Endothelial cell (in vitro differentiated cells): ENCODE measurements at places on chromosomes 7 and 10. TPM values are rescaled to one million over a fixed set of nuclear protein-coding genes. Genes with fewer than 3 reads are reported as not detected.

The HIPK2 gene
- total RNA-seq: 47.2 TPM

The IFIT1B gene
- total RNA-seq: not detected

The PLXDC2 gene
- 73.1 TPM for total RNA-seq

The GPR85 gene
- 3.0 TPM for total RNA-seq

The MINDY4 gene
- total RNA-seq: 4.7 TPM

The NRF1 gene
- 18.1 TPM for total RNA-seq

The TMEM254 gene
- 16.6 TPM for total RNA-seq

DNA sequence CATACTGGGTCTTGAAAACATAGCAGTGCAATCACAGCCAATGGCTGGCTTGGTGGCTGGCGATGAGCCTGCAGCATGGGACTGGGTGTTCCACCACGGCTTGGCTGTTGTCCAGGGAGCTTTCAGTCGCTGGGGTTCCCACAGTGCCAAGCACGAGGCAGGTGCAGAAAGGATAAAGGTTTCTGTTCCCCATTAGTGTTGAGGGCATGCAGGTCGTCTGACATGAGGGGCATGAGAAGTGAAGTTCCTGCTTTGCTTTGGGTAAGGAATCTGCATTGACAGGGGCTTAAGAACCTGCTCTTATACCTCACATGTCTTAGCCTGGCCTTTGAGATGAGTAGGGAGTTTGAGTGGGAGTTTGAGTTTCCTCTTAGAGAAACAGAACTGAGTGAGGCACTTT is 9.0 kb upstream of the CFTR start:
- DNase-seq: no peak

GRCh38 chr7:38565289-38565688 is 65.9 kb downstream of the AMPH start:
- DNase-seq: no peak

- DNase-seq: no peak
Observed at GRCh38 chr10:84243759-84244158, 1.1 kb upstream of the RGR start.

GRCh38 chr7:27364344-27364758 is 121.7 kb downstream of the EVX1 start:
- DNase-seq: no peak

DNA sequence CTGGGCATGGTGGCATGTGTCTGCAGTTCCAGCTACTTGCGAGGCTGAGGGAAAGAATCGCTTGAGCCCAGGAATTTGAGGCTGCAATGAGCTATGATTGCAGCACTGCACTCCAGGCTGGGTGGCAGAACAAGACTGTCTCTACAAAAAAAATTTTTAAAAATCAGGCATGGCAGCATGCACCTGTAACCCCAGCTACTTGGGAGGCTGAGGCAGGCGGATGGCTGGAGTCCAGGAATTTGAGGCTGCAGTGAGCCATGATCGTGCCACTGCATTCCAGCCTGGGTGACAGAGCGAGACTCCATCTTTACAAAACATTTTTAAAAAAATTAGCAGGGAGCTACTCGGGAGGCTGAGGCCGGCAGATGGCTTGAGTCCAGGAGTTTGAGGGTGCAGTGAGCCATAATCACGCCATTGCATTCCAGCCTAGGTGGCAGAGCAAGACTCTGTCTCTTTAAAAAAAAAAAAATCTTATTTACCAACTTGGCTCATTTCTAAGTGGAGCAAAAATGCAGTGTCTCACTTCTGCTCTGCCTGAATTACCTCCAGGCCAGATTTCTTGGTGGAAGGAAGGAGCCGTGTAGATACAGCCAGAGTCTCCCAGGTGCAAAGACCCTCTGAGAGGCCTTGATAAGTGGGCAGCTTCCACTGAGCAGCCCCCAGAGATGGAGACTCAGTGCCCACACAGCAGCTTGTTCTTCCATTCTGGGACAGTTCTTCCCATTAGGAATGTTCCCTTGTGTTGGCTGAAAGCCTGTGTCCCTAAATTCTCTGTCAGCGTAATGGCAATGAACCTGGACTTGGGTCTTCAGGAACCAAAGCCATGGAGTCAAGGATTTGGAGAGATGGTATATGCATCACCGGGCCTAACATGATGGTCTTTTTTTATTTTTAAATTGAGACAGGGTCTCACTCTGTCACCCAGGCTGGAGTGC is 30.0 kb downstream of the GTF2IRD1 start:
- DNase-seq: no peak

- no peak for DNase-seq
Observed at GRCh38 chr10:132907821-132908620, 34.3 kb downstream of the CFAP46 start.
